ENCODE measurements at places on chromosomes 2 and 18.
A peak's percentile ranks its signal among the peaks of the same experiment; 100 is the strongest.

- no peak for DNase-seq
Observed at GRCh38 chr18:50276452-50276851, 4.9 kb downstream of the MBD1 start.

GRCh38 chr2:178072383-178073301 lies at the start of gene PDE11A:
Gene PDE11A (minus strand): TSS chr2:178072777. CDS start chr2:178072437, 340 bp downstream.
- peak; percentile 65 for DNase-seq

DNA sequence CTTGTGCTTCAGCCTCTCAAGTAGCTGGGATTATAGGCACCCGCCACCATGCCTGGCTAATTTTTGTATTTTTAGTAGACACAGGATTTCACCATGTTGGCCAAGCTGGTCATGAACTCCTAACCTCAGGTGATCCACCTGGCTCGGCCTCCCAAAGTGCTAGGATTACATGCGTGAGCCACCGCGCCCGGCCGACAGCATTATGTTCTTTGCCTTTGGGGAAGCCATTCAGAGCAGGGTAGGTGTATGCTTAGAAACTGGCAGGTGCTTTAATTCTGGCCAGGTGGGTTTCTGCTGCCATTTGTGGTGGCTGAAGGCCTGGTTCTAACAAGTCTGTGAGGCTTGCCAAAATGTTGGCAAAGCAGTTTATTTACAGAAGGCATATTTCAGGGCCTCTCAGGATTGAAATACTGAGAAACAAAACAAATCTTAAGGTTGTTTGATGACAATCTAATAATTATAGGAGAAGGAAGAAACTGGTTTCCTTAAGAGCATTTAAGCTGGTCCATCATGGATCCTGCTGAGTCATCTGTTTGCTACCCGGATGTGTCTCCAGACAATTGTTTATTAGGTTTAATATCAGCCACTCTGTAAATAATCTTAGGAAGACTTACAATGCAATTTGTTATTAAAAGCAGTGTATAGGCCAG lies 16.0 kb downstream of the SLC20A1 start:
- no peak for DNase-seq

- no peak for DNase-seq
Observed at GRCh38 chr2:217433522-217433921, 569.3 kb downstream of the TNS1 start.

GRCh38 chr2:20188851-20189250 lies 36.1 kb downstream of the SDC1 start:
- DNase-seq = no peak

GRCh38 chr2:68871159-68871764 lies at the start of gene BMP10:
Gene BMP10 (minus strand): TSS chr2:68871397. CDS start chr2:68871358, 39 bp downstream.
- DNase-seq = no peak

- DNase-seq = no peak
Observed at GRCh38 chr2:221372907-221373306, 199.2 kb downstream of the EPHA4 start.

DNA sequence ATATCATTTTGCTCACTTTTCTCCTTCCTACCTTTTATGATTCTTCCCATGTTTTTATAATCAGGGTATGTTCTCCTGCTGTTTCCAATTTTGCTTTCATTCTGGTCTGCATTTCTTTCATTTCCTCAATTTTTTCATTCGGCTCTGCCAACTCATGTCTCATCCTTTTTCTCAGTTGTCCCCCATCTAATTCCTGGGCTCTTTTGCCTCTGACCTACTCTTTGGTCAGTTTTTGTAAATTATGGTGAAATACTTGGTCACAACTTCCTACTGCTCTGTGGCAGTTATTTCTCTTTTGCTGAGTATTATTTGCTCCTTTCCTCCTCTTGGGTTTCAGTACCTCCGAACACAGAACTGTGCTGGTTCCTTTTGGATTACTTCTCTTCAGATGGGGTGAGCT lies 27.5 kb downstream of the MYO7B start:
- DNase-seq = no peak

DNA sequence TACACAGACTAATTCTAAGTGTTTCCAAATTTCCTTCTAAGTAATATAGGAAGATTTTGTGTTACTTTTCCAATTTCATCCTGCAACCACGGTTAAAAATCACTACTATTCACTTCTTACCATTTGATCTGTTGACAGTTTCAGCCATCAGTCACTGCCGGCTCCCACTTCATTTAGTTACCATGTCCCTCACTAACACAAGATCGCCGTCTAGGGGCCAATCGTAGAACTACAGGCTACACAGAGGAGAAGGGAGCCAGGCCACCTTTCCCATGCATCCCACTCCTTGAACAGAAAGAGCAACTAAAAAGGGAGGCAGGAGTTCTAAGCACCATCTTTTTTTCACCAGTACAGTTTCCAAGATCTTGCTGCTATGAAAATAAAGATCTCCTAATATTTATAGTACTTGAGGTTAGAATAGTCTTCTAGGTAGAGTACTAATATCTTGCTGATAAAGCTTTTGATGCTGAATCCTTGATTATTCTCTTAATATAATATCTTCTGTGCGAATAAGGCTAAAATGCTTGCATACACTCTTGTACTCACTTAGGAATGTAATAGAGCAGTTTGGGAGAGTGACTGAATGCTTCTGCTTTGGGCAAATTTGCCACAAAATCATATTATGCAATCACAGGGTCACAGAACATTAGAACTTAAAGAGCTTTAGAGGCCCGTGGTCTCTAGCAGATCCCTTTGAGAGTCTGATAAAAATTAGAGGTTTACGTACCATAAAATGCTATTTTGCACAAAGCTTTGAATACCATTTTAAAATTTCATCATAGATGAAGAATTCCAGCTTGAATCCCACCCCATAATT lies 39.5 kb upstream of the CYP1B1 start:
- peak; percentile 54 for DNase-seq

- DNase-seq = no peak
Observed at GRCh38 chr18:360676-361075, 92.8 kb upstream of the THOC1 start.

DNA sequence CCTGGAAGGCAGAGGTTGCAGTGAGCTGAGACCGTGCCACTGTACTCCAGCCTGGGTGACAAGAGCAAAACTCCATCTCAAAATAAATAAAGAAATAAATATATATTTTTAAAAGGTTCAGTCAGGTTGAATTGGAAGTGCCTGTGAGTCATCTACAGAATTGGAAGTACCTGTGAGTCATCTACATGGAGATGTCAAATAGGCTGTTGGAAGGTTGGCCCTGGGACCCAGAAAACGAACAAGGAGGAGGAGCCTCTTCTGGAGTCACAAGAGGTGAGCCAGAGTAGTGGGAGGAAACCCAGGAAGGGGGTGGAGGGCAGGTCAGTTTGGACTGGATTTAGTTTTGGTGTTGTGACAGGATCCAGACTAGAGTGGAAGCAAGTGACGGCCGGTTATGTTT lies 15.2 kb upstream of the SCYGR1 start:
- no peak for DNase-seq

DNA sequence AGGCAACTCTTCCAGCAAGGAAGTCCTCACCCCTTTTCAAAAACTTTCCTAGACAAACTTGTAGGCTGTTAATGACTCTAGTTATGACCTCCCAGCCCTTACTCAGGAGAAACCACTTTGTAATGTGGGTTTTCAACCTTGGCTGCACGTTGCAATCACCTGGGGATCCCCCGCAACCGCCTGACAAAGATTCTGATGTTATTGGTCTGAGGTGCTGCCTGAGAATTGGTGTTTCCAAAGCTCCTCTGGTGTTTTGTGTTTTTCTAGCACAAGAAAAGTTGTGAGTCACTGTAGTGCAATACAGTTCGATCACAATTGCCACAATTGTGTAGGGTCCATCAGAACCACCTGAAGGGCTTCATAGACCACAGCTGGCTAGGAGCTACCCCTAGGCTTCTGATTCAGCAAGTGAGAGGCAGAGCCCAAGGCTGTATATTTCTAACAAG lies 121.6 kb downstream of the SP100 start:
- no peak for DNase-seq

DNA sequence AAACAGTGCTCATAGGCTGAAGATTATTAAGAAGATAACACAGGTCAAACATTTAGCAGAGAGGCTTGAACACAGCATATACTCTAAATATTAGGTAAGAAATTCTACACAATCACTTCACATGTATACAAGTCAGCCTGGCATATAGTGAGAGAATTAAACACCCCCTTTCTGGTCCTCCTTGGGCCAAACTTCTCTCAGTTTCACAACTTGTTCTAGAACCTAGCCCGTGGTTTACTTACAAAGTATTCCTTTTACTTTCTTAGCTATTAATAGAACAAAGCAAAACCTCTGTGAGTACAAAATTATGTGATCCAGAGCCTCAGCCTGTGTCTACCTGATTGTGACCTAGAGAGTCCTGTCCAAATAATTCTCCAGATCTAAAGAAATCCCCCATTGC lies 562.8 kb downstream of the TNS1 start:
- no peak for DNase-seq

All from H1 (cell line).